Naive B cell (primary cell): ENCODE measurements at places on chromosomes 2 and 18.

GRCh38 chr2:14557916-14558315 is 74.6 kb upstream of the LRATD1 start:
- DNase-seq: no peak

DNA sequence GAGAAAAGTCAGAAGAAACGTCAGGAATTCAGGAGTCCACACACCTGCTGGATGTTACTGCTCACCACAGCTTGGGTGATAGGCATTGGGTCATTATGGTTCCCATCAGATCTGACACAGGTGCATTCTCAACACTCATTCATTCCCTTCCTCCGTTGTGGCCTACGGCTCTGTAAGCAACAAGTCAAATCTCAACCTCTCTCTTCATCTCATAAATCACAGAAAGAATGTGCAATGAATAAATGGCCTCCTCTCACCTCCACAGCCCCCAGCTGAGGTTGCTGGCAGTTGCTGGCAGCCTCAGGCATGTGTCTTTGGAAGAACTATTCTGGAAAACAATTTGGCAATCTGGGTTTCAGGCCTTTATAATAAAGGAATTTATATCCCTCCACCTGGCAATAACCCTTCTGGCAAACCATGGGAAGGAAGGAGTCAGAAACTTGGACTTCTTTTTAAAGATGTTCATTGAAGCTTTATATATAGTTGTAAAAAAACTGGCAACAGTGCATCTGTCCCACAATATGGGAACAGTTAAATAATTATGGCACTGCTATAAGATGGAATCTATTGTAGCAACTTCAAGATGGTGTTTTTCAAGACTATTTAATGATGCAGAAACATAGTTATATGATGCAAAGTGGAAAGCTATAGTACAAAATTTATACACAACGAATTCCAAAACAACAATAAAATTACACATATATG is 175.4 kb downstream of the ANAPC1 start:
- no peak for DNase-seq

DNA sequence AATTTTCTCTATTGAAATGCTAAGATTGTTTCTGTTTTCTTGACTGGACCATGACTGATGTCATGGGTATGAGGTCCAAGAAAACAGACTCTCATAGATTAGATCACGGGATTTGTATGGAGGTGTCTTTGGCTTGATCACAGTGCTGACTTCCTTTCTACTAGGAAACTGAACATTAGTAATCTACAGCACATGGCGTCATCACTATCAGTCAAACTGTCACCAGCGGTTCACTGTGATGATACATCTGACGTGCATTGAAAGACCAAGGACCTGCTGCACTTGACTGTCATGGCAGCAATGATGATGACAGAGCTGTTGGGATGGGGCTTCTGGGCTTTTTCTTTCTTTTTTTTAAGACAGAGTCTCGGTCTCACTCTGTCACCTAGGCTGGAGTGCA is 28.2 kb upstream of the IMPA2 start:
- DNase-seq: no peak

- no peak for DNase-seq
Observed at GRCh38 chr2:118978064-118978463, 36.1 kb downstream of the MARCO start.

DNA sequence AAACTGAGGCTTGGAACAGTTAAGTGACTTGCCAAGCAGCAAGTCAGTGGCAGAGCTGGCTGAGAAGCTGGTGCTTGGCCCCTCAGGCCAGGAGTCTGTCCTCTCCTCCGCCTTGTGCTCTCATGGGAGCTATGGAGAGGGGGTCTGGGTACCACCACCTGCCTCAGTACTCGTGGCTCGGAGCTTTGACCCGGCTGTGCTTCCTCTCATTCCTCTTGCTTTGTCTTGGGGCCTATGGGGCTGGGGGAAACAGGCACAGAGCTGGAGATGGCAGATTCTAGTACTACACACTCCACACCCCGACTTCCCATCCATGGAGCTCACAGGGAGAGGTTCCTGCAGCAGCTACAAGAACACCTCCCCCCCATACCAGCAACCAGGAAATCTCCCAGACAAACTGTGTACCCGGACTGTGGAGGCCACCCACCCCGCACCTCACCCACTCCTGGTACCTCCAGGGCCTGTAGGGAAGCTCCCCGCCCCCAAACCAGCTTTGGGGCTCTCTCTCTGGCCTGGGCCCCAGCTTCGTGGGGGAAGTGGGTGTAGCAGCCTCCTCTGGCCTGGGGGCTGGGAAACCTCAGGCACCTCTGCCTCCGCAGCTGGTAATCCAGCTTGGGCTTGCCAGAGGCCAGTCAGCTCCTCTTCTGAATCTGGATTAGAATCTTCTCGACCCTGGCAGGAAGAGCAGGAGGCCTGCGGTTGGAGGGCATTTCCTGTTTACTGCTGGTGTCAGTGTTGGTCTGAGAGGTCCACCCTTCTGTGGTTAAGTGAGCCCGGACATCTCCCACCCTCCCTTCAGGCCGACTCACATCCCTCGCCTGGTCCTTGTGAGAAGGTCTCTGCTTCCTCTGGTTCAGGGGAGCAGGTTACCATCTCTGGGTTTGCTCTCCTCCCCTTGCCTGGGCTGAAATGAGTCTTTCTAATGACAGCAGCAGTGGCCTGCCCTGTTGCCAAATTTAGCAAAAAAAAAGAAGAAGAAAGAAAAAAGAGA is 22.3 kb upstream of the RHOB start:
- DNase-seq: peak; percentile 71

GRCh38 chr18:48053881-48054816 is 123.7 kb upstream of the SMAD2 start:
- no peak for DNase-seq

GRCh38 chr2:190582736-190583506 is 48.4 kb upstream of the NEMP2 start:
- DNase-seq: no peak

DNA sequence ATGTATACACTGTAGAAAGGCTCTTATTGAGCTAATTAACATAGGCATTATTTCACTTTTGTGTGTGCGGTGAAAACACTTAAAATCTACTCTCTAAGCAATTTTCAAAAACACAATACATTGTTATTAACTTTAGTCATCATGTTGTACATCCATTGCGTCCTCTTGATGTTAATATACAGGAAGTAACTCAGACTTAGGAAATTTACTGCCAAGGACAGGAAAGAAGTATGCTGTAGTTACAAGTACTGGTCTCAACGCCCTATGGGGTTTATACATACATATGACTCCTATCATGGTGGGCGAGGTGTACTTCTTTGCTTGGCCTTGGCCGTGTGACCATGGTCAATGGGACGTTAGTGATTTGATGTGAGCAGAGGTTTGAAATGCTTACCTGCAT is 15.5 kb downstream of the SCTR start:
- DNase-seq: no peak

DNA sequence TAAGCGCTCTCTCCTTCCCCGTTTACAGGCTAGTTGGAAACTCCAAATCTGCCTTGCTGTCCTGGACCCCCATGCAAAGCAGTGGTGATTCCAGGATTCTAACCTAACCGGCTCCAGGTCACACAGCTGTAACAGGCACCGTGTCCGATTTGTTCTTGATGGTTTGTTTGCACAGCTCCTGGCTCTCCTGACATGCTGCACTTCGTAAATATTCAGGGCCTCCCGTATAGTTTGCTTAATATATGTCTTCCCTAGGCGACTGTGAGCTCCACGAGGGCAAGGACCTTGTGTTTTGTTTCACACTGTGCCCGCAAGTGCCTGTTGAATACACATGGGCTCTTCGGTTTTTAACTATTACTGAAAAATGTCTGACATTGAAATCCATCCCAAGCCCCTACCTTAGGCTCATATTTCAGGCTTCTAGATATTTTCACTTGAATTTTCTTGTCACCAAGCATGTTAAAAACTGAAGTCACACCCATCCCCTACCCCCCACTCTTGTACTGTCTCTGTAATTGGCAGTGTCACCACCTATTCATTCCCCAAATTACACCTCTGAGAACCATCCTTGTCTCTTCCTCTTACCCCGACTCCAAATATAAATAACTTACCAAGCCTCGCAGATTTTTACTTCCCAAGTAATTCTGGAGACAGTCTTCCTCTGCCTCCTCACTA is 1.0 kb upstream of the PUM2 start:
- no peak for DNase-seq

DNA sequence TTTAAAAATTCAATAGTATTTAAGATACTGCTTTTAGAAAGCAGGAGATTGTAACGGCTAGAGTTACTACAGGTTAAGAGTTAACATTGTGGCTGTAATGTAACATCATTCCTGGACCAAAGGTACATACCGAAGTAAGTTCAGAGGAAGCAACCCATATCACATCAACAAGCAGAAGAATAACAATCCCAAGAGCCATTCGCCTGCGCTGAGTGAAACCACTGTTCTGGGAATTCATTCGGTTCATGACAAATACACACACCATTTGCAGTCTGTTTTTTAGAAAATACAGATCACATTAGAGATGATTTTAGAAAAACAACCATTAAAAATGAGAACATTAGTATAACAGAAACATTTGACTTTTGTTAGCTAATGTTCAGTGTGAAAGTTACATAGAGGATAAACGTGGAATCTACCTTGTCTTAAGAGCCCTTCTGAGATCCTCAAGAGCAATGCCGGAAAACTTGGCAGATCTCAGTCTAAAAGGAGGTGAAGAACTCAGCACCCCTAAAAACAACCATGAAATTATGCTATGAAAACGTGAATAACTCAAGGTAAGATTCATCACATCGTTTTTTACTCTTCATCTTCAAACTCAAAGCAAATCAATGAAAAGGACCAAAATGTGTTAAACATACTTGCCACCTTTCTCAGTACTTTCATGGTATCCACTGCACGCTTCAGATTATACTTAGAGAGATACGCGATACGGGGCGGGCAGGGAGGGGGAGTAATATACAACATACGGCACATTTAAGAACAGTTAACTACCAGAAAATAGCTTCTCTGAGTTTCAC is 1.2 kb downstream of the SLC35F5 start:
- no peak for DNase-seq

- DNase-seq: no peak
Observed at GRCh38 chr2:109531896-109532727, 81.7 kb downstream of the SEPTIN10 start.

GRCh38 chr2:240024766-240025165 is 376 bp downstream of the NDUFA10 start:
- DNase-seq: no peak

DNA sequence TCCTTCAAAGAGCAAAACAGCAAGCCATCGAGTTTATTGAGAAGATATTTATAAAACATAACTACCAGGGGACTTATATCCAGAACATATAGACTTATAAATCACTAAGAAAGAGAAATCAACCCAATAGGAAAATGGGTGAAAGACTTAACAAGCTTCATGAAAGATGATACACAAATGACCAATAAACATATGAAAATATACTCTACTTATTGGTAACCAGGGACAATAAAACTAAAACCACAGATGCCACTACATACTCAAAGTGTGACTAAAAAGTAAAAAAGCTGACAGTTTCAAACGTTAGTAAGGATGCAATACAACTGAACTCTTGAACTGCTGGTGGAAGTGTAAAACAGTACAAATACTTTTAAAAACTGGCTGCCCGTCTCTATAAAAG is 154.3 kb downstream of the TMEM163 start:
- no peak for DNase-seq

DNA sequence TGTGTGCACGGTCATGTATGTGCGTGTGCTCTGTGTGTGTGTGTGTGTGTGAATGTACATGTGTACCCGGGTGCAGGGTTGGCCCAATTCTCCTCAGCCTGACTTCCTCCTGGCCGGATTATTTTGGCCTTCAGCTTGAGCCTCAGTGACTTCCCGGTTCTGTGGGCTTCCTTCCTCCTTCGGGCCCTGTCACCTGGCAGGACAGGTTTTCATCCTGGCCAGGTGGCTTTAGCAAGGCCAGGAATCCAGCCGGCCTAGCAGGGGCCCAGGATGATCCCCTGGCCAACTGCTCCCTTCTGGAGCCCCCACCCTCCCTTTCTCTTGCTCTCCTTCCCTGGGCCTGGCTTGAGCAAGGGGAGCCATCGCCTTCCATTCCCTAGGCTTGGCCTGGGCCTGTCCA is 140.5 kb downstream of the INHBB start:
- DNase-seq: no peak

DNA sequence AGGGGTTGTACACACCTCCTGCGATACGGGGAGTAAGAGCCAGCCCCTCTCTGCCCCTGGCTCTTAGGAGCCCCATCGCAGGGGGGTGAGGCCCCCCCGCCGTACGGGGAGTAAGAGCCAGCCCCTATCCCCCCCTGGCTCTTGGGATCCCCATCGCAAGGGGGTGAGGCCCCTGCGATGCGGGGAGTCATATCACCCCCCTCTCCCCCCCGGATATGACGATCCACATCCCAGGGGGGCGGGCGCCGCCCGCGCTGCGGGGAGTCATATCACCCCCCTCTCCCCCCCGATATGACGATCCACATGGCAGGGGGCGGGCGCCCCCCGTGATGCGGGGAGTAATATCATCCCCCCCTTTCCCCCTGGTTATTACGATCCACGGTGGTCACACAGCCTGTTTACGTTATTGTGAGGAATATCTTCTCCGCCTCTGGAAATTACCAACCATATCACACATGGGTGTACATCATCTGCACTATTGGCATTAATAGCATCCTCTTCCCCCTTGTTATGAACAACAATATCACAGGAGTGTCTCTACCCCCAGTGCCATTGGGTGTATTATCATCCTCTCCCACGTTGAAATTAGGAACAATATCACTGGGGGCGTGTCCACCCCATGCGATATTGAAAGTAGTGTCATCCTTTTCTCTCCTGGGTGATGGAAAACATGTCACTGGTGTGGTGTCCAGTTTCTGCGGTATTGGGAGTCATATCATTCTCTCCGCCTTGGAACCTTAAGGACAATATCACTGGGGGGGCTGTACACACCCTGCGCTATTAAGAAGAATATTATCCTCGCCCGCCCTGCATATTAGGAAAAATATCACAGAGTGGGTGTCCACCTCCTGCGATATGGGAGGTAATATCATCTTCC is 24.7 kb upstream of the NAGK start:
- DNase-seq: no peak

GRCh38 chr18:48402953-48403352 is 6.2 kb downstream of the ZBTB7C start:
- DNase-seq: no peak

DNA sequence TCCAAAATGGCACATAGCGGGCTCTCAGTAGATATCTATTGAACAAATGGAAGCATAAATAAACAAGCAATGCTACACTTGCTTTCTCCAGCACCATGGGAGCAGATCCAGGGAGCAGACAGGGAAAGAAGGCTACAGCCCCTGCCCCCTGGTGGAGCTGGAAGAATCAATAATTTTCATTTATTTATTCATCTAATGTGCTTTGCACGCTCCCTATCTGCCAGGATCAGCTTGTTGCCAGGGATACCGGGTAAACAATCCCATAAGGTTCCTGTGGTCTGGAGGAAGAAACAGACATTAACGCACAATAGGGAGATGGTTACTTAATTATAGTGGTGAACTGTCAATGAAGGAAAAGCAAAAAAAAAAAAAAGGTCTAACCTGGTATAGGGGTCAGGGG is 40.1 kb upstream of the CLASP1 start:
- no peak for DNase-seq

GRCh38 chr2:37552339-37552738 is 119.1 kb downstream of the CDC42EP3 start:
- DNase-seq: no peak

GRCh38 chr2:19548116-19548515 is 189.7 kb upstream of the OSR1 start:
- no peak for DNase-seq
